ENCODE measurements at places on chromosomes 1 and 21.

GRCh38 chr1:41794031-41794430 lies 124.7 kb downstream of the HIVEP3 start:
- DNase-seq = no peak

DNA sequence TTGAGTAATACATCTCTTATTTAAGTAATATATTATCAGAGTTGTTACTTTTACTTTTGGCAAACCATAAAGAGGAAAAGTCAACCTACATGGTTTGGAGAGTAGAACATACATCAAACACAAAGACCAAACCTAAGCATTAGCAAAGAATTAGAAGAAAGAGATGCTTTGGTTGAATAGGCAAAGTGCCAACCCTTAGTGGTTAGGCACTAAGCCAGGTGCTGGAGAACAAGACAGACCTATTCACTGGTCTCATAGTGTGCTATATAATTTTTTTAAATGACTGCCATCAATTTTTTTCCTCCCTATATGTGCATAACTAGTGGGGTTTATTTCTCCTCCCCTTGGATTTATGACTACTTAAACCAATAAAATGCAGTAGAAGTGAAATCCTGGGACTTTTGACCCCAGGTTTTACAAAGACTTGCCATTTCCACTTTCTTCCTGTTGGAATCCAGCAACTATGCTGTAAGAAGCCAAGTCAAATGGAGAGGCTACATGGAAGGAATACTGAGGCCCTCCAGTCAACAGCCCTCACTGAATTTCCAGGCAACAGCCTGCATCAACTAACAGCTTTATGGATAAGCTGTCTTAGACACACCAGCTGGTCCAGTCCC lies 69.8 kb upstream of the HAO2 start:
- DNase-seq = no peak

DNA sequence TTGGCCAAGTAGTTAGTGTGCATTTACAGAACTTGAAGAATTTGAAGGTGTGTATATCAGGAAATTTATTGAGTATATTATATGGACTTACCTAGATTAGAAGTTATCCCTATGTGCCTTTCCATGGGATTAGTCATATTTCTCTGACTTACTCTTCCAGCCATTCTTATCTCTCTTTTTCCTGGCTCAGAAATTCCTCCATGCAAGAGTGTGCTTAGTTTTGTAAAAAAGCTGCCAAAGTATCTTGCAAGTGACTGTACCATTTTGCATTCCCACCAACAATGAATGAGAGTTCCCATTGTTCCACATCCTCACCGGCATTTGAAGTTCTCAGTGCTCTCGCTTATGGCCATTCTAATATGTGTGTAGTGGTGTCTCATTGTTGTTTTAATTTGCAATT lies 82.2 kb upstream of the GUCA2B start:
- DNase-seq = no peak

DNA sequence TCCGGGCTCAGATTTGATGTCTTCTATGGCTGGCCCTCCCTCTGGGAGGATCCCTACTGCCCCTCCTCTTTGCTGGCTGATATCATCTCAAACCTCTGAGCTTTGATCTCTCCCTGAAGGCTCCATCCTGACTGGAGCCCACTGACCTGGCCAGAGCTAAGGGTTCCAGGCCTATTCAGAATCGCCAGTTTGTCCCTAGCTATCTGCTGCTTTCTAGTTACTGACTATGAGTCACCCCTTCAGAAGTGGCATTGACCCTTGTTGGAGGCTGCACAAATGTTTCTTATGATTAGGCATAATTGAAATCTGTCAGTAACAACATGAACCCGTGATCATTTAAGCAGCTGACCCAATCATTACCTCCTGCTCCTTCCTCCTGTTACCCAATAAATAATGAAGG lies 87.1 kb downstream of the ABCA4 start:
- no peak for DNase-seq

- no peak for DNase-seq
Measured at GRCh38 chr1:151542710-151543129, 2.6 kb downstream of the TUFT1 start.

DNA sequence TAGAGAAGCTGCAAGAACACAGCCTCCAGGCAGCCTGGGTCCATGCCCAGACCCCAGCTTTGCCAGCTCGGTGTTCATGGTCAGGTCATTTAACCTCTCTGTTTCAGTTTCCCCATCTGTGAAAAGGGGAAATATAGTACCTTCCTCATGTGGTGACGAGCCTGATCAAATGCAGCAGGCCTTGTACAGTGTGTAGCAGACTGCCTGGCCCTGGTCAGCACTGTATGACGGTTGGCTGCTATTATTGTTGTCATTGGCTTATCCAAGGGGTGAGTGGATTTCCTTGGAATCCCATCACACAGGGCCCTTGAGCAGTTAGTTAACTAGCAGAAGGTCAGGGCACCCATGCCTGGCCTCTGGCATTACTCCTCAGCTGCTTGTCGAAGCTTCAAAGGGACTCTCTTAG lies 6.6 kb upstream of the TMEM51 start:
- DNase-seq = no peak

DNA sequence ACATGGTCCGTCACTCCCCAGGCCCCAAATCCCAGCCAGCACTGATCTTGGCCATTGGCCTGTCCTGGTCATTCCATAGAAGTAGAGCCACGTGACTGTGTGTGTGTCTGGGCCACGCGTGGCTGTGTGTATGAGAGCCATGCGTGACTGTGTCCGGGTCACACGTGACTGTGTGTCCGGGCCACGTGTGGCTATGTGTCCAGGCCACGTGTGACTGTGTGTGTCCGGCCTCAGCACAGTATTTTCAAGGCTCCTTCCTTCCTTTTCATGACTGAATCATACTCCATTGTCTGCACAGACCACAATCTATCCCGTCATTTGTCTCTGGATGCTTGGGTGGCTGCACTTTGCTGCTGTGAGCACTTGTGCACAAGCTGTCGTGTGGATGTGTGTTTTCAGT lies 67.4 kb downstream of the SKI start:
- DNase-seq = no peak

- no peak for DNase-seq
Measured at GRCh38 chr21:42590431-42591131, 62.8 kb upstream of the PDE9A start.

DNA sequence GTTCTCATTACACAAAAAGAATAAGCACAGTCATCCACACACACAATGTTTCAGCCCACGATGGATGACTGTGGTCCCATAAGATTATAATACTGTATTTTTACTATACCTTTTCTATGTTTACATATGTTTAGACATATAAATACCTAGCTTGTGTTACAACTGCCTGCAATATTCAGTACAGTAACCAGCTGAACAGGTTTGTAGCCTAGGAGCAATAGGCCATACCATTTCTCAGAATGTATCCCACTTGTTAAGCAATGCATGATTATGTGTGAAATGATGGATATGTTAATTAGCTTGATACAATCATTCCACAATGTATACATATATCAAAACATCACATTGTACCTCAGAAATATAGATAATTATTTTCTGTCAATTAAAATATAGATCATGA lies 33.2 kb upstream of the SAMD13 start:
- no peak for DNase-seq

Measured in activated T-cell treated with anti-CD3 and anti-CD28 coated beads, Interleukin-2, amount 50 U/mL, for 4 hours (primary cell).